ENCODE measurements at places on chromosomes 12 and 14.

- DNase-seq: no peak
Measured at GRCh38 chr12:53077030-53077429, 2.2 kb downstream of the SPRYD3 start.

DNA sequence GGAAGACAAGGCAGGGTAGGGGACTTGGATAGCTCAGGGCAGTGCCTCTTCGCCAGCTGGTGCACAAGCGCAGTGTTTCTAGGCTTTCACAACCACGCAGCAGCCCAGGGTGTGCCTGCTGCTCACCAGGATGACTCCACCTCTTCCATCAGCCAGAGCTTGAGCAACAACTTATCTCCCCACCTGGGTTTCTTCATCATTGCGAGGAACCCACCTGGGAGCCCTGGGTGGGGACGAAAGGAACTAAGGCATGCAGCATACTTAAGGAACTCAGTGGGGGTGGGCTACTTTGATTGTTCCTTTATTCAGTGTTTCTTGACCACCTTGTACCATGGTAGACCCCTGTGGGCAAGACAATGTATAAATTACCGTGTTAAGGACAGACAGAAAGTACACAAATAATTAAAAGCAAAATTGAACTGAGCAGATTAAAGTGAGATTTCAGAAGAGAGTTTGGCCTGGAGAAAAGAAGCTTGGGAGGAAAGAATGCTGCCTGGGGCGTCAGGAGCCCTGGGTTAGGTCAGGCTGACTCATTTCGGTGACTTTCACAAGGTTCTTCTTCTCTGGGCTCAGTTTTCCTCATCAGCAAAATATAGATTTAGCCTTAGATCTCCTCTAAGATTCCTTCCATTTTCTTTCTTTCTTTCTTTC lies 22.9 kb downstream of the KRT18 start:
- peak; percentile 18 for DNase-seq

GRCh38 chr12:68336889-68337303 lies 4.7 kb upstream of the MDM1 start:
- peak; percentile 82 for DNase-seq

DNA sequence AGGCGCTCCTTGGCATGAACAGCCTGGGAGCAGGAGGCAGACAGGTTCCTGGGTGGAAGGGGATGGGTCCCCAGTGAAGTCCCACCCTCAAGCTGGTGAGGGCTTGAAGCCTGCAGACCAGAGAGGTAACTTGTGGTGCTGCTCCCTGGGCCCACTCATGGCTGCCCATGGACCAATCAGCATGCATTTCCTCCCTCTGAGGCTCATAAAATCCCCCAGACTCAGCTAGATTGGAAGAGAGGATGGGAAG lies 50.2 kb downstream of the A2M start:
- DNase-seq: no peak

GRCh38 chr14:104123879-104124278 lies 14.5 kb upstream of the KIF26A start:
- no peak for DNase-seq

DNA sequence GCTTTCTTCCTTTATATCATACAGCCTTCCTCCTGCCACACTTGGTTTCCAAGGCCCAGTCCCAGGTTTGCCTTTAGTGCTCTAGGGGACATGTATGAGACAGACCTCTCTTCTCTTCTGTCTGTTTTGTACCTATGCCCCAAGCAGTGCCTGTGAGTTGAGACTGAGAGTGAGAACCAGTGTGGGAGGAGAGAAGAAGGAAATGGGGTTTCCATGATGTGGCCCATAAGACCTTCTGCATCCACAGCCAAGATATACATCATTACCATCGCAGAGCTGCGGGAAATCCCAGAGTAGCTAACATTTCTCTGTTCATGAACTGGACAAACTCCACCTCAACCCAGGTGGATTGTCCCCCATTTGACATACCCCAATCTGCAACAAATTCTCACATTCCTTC lies 2.8 kb downstream of the TESPA1 start:
- DNase-seq: no peak

- no peak for DNase-seq
Measured at GRCh38 chr14:103508521-103509329, 13.9 kb downstream of the CKB start.

DNA sequence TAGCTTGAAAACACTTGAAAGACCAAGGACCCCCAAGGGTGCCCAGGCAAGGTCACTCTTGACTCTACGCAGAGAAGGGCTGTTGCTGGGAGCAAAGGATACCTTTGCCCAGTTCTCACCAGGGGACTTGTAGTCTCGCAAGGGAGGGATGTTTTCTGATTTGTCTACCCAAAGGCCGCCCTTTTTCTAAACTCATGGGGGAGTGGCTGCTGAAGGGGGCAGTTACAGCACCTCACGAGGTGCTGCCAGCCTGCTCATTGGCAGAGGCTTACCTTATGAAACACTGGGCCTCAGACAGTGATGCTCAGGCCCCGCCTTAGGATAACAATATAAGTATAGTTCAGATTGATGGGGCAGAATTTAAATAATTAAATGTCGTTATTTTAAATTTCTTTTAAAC lies 107.0 kb downstream of the ETV6 start:
- DNase-seq: no peak

- no peak for DNase-seq
Measured at GRCh38 chr14:28771168-28771567, 4.6 kb downstream of the FOXG1 start.

GRCh38 chr12:48940181-48940580 lies 14.9 kb upstream of the FKBP11 start:
- no peak for DNase-seq

DNA sequence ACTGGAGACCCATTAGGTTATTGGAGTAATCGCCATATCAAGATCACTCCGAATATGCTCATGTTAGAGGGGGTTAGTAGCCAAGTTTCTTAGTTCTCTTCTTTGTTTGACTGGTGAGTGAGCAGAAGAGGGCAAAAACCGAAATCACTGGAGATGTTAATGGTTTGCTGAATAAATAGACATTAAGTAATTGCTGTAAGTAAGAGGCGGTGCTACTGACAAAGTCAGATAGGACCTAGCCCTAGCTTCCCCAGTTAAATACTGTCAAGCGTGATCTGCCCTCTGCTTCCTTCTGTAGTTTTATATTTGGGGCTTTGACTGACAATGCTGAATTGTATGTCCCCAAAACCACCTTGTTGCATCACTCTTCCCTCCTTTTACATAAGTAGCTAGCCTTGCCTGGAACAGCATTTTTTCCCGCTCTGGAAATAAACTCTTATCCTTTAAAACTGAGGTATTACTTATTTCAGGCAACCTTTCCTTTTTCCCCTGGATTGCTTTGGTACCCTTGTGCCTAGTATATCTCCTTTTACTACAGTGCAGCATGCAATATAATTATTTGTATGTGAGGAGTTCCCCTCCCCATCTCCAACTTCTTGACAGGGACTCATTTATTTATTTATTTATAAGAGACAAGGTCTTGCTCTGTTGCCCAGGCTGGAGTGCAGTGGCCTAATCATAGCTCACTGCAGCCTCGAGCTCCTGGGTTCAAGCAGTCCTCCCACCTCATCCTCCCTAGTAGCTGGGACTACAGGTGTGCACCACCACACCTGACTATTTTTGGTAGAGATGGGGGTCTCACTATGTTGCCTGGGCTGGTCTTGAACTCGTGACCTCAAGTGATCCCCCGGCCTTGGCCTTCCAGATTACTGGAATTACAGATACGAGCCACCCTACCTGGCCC lies 1.4 kb downstream of the SNRPF start:
- DNase-seq: no peak

GRCh38 chr12:104180374-104180773 lies 35.2 kb upstream of the TXNRD1 start:
- no peak for DNase-seq

DNA sequence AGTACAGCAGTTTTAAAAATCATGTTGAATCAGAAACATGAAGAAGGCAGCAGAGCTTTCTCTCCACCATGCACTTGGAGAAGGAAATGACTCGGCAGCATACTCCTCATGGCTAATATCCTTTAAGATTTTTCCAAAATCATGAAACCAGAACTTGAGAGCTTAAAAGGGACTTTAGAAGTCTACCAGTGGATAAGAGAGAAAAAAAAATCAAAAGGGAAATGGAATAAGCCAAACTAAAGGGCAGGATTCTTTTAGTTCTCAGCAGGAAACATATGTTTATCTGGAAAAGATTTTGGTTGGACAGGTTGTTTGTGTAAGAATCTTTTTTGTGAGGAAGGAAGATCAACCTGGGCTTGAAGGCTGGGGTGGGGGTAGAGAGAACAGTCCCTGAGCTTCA lies 111.8 kb downstream of the PRKCH start:
- no peak for DNase-seq

- no peak for DNase-seq
Measured at GRCh38 chr12:92516277-92516600, 186.6 kb upstream of the PLEKHG7 start.

- DNase-seq: no peak
Measured at GRCh38 chr14:96233661-96234060, 22.3 kb upstream of the BDKRB1 start.

DNA sequence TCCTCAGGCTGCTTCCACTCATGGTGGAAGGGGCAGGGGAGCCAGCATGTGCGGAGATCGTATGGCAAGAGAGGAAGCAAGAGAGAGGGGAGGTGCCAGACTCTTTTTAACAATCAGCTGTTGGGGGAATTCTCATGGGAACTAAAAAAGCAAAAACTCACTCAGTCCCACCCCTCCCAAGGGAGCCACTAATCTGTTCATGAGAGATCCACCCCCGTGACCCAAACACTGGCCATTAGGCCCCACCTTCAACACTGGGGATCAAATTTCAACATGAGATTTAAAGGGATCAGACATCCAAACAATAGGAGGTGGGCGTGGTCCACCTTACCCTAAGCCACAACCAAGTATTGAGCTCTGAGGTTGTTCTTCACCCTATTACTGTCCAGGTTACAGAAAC lies 375.1 kb downstream of the GRIN2B start:
- DNase-seq: no peak

DNA sequence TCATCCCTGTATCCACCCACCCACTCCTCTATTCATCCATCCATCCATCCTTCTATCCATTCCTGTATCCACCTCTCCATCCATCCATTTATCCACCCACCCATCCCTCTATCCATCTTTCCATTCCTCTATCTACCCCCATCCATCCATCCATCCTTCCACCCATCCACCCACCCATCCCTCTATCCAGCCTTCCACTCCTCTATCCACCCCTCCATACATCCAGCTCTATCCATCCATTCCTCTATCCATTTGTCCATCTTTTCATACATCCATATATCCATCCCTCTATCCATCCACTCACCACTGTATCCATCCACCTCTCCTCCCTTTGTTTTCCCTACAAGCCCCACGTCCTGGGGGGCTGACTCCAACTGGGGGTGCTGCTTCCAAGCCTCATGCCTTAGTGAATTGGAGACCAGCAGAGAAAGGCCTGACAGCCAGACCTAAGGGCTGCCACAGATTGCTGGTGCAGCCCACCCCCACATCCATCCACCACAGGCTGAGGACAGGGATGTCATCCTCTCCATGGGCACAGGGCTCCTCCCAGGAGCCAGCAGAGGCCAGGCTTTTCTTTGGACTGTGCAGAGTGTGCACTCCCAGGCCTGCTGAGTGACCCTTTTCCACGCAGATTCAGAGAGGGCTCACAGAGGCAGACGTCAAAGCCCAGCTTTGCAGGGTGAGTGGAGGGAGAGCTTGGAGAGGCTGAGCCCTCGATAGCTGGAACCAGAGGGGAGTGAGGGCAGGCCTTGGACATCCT lies 18.9 kb upstream of the GPR132 start:
- DNase-seq: no peak

GRCh38 chr12:124279846-124280360 lies 15.0 kb upstream of the RFLNA start:
- no peak for DNase-seq

DNA sequence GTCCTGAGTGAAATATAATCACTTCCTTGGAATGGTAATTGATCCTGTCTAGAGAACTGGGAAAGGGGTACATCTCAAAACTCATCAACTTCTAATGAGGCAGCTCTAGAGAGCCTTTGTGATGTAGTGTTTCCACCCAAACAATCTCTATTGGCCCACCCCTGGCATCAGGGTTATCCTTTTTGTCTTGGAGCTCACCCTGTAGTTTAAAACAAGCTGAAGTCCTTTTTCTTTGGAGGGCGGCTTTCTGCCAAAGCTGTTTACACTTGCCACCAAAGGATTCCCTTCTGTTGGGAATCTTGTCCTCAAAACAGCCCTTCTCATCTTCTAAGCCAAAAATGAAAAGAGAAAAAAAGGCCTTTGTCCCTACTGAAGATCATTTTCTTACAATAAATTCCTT lies 60.6 kb upstream of the GTF2A1 start:
- DNase-seq: no peak

DNA sequence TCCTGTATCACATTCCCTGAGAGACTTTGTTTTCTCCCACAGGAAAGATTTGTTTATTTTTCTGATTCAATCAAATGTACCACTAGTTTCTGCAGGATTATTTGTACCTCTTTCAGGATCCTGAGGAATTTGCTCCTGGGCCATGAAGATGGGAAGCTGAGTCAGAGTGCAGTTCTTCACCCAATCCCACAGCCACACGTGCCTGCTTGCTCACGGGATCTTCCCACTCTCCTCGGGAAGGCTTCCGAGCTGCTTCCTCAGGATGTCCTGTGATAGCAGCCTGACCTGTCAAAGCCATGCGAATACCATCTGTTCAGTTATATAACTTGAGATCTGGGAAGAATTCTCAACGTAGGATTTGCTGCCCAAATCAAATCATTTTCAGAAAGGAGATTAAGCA lies 41.8 kb upstream of the HIF1A start:
- DNase-seq: peak; percentile 87

- DNase-seq: peak; percentile 92
Measured at GRCh38 chr14:77123381-77124325, 17.9 kb downstream of the ZDHHC22 start.

DNA sequence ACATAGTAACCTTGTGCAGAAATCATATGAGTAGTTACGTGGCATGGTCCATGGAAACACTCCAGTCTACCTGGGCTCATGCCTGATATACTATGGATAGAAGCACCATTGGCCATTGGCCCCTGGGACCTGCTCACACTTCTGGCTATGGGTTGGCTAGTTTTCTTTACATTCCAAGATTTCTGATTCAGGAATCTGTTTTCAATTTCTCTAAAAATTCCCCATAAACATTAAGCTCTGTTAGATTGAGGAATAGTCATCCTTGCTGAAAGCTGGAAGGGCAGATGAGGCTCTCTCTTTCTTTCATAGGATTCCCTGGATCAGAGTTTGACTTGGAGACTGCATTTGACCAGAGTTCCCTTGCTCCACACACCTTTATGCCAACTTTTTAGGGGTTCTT lies 37.3 kb upstream of the RAP1B start:
- no peak for DNase-seq
